ENCODE measurements at places on chromosomes 7 and 10.

GRCh38 chr10:1270906-1271305 lies 214.7 kb downstream of the WDR37 start:
- no peak for DNase-seq

- DNase-seq = no peak
Measured at GRCh38 chr7:25853314-25853713, 298.7 kb upstream of the NFE2L3 start.

DNA sequence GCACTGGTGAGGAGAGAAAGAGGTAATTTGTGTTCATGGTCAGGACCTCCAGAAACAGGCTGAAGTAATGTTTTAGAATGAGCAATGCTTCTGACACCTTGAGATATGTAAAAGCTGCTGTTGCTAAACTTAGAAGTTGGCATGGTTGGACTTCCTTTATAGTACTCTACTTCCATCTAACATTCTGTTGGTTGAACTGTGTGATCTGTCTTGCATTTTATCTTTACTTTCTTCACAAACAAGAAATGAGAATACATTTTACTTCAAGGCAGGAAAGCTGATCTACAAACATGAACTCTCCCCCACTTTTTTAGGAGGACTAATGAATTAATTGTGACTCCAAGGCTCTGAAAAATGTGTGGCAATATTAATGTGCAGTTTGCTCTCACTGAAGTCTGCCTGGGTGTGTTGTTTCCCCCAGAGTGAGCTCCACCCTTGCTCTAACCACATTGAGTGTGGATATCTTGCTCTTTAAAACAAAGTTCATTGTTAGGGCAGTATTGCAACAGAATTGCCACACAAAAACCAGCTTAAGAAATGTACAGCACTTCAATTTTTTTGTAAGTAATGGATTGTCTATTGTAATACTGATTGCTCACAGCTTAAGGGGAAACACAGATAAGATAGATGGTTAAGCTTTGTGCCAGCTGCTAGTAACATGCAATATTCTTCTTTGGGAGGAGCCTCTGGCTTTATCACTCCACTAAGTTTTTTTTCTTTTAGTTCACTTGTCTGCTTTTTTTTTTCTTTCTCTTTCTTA lies 69.0 kb downstream of the ADD3 start:
- DNase-seq = no peak

- DNase-seq = no peak
Measured at GRCh38 chr7:91596287-91596686, 284.2 kb downstream of the MTERF1 start.

- DNase-seq = no peak
Measured at GRCh38 chr10:100184840-100185239, 989 bp downstream of the ERLIN1 start.

DNA sequence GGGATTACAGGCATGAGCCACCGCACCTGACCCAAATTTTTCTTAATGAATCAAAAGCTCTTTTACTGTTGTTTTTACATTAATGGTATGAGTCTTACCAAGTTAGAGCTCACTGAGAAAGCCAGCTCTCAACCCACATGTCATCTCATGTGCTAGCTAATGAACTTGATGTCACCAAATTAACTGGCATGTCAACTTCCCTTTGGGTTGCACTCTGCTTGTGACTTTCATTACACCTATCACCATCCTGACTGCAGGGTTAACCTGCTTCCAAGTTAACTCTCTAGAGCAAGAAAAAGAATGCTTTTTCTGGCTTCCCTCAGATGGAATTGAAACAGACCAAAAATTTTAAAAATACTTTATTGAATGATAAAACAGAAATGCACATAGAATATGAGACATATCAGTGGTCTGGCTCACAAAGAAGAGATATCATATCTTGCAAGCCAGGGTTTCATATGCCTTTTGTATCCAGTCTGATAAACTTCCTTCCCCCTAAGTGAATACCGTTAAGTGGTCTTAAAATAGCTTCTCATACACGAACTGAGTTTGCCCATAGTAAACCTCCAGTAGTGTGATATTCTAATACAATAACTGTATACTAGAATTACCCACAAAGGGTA lies 42.9 kb upstream of the TRIM24 start:
- no peak for DNase-seq

GRCh38 chr7:80134536-80135308 lies at the start of gene GNAI1:
TSS of gene GNAI1 (plus strand) at chr7:80134831. CDS start at chr7:80135161, 330 bp downstream.
- no peak for DNase-seq

DNA sequence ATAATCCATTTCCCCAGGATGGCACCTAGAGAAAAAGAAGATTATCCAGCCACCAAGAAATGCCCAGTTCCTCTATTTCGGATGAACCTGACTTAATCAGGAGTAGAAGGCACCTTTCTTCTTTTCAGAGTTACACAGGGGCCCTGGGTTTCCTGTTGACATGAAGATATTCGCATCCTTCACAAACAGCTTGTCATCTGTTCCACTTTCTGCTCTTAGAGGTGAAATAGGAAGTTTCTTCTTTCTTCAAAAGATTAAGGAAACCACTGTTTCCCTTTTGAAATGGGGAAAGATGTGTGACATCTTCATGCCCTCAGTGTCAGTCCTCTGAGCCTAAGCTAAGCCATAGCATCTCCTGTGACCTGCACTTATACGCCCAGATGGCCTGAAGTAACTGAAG lies 39.1 kb upstream of the RAB18 start:
- no peak for DNase-seq

DNA sequence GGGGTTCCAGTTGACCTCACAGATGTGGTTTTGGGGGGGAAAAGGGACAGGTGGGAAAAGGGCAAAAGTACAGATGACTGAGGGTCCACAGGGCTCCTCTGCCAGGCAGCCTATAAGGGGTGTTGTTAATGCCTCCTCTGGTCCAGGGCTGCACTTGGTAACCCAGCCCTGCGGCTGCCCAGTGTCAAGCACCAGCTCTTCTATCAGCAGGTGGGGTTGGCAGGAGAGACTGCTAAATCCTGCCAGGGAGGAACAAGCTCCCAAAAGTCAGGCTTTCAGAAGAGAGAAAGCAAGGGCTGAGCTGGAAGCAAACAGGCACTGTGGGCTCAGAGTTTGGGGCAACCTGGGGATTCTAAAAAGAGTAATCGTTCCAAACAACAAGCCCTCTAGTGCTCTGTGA lies 39.1 kb downstream of the LRRC20 start:
- DNase-seq = no peak

GRCh38 chr7:140604760-140605159 lies 35.9 kb downstream of the DENND2A start:
- DNase-seq = no peak

- DNase-seq = no peak
Measured at GRCh38 chr10:64116707-64117106, 595.5 kb downstream of the REEP3 start.

GRCh38 chr10:127977357-127978009 lies 70.6 kb downstream of the PTPRE start:
- DNase-seq = no peak

GRCh38 chr7:25653384-25653783 lies 425.1 kb upstream of the NPVF start:
- DNase-seq = no peak

DNA sequence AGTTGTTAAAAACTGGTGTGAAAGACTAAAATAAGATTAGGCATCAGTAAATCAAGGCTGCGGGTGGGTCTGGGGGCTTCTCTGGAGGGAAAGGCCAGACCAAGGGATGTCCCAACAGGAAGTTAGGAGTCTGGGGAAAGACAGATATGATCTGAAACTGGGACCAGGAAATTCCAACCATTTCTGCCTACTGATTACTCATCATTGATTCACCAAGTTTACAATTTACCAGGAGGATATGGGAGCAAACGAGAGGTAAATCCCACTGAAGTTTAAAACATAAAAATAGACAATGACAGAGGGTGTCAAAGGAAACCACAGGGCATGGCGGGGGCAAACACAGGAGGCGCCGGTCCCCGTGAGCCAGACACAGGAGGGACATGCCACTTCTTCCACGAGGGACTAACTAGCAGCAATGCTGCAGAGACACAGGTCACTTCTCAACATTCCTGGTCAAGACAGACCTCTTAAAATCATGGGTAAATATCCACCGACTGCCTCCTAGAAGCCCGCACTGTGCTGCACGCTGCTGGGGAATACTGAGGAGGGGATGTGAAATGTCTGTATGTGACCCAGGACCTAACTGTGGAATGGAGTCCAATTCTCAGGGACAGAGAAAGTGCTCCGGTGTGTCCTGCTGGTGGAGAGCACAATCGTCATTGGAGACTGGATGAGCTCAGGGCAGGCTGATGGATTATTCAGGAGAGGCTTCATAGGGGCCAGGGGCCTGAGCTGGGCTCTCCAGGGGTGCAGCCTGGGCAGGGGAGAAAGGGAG lies 153.4 kb upstream of the KLF14 start:
- DNase-seq = no peak

- DNase-seq = no peak
Measured at GRCh38 chr7:70884440-70884764, 247.5 kb upstream of the GALNT17 start.

DNA sequence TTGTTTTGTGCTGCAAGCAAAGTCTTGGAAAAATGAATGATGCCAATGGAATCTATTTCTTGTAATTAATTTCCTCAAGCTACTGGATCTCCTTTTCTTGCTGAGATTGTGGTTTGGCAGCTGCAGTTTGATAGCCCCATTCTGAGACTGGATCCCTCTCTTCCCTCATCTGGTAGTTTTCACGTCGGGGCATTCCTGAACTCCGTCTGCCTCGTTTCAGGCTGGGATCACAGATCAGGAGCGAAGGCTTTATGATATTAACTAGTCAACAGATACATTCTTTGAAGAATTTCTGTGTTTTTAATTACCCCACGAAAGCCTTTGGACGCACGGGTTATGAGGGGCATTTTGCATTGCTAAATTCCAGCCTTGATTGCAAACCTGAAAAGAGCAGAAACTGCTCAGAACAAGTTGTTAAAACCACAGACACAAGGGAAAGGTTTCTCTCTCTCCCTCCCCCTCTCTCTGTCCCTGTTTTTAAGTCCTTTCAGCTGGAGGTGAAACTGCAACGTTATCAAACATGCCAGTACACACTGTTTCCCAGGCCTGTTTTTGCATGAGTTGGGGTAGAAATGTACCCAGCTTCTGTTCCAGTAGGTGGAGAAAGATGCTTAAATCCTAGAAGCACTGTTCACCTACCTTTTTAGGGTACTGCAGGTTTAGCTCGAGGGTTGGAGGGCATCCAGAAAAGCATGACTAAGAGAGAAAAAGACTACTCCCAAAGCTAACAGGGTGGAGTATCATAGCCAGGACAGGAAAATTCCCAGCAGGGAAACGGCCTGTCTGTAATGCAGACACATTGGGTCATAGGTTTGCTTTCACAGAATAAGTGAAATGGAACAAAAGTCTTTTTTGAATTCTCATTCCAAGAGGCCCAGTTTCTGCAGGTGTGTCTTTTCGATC lies 124.3 kb downstream of the CUX1 start:
- no peak for DNase-seq

DNA sequence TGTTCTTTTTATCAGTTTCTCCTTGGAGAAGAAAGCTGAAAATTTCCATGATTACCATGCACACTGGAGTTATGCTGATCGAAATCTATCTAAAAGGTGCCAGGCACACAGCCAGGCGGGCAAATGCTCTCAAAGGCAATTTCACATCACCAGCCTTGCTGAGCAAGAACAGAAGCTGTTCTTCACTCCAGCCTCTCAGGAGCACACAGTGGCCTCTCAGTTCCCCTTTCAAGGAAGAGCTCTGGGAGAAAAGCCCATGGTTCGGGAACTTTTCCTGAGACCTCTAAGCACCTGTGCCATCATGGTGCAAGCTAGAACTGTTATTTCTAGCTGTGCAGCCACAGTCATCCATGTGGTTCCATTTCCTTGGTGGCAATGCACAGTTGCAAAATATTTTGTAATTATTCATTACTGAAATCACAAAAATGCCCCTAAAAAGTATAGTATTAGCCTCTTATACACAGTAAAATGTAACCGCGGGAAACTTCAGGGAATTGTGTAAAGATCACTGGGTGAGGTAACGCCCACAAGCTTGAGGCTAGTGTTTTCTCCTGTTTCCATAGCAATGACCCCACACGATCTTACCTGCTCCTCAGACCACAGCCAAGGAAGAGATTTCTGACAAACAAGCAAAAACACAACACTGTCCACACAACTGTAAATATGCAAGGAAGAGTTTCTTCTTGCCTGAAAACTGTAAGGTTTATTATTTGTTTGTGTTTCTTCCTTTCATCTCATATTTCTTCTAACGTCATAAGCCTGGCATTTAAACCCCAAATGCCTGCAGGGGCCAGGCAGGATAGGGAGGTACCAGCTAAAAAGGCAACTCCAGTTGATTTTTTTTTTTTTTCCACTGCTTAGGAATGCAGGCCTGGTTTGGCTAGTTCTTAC lies 121.2 kb downstream of the FAM107B start:
- DNase-seq = no peak

- DNase-seq = no peak
Measured at GRCh38 chr10:66835400-66835799, 90.4 kb upstream of the LRRTM3 start.

- peak; percentile 35 for DNase-seq
Measured at GRCh38 chr10:126387041-126387921, 996 bp downstream of the ADAM12 start.

- DNase-seq = no peak
Measured at GRCh38 chr10:55277549-55277948, 476.5 kb upstream of the PCDH15 start.

DNA sequence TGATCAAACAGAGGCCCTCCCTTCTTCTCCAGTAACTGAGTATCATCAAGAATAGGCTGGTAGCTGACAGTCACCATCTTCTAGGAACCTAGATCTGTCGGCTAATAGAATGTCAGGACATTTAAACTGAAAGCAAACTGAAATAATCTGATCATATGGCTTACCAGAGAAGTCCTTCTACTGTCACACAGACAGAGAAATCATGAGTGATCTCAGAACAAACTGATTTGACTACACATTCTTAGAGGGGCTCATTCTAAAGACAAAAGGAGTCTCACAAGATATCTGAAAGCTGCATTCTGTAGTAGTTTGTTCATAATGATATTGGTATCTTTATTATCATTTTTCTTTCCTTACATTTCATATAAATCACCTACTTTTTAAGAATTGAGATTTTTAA lies 130.9 kb upstream of the ADCY1 start:
- no peak for DNase-seq

- peak; percentile 35 for DNase-seq
Measured at GRCh38 chr7:100353685-100354330, 4.1 kb upstream of the PILRB start.

GRCh38 chr10:122127943-122128342 lies 139.0 kb downstream of the TACC2 start:
- no peak for DNase-seq

DNA sequence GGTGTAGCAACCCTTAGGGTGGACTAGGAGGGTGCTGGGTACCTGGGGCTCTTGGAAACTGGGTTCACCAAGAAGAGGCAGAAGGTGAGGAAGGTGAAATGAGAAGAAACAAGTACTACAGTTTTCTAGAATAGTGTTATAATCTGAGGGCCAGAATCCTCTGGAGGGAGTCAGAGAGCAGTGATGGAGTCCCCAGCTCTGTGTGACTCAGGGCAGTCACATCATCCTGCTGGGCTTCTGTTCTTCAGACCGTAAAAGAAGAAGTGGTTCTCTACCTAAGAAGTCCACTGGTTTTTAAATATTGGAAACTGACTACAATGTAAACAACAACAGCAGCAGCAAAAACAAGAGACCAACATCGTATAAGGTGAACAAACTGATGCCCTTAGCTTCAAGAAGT lies 197.3 kb downstream of the PRPF18 start:
- DNase-seq = no peak

Measured in stimulated activated naive CD4-positive, alpha-beta T cell treated with Interleukin-2 at 50 U/mL for 16 hours (primary cell).